ENCODE measurements at places on chromosomes 1 and 21.

DNA sequence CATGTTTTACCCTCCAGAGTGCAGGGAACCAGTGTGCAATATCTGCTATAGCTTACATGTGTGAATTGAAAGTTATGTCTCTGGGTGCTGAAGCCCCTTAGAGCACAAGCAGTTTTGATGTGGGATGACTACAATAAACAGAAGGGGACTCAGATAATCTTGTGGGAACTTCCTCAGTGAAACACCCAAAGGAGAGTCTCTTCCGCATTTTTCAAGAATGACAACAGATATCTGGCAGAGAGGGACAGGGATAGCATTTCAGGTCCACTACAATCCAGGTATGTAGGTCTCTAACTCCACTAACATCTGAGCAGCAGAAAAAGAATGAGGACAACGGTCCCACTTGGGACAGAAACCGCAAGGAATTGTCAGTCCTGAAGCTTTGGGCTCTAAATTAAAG is 67.6 kb upstream of the PDE4B start:
- no peak for DNase-seq

DNA sequence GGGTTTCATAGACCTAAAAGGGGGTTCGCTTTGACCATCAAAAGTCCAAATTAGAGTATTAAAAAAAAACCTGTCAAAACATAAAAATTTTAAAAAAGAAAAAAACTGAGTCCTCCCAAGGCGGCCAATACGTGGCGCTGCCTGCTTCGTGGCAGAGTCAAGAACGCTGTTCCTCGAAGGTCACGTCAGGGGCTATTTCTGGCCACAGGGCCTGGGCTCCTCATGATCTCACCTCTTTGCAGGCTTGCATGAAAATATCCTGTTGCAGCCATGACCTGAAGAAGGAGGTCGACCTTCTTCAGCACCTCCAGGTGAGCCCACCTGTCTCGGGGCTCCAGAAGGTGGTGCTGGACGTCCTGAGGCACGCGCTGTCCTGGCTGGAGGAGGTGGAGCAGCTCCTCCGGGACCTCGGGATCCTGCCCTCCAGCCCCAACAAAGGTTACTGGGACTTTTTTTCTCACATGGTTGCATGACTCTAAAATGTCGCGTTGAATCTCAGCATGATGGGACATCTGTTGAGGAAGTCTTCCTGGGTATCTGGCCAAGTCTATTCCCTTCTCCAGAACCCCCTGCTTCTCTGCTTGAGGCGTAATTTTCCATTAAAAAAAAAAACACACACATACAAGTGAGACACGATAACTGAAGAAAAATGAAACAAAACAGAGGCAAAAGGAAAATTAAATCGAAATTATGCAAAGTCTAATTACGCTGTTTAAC is 80.4 kb upstream of the EFHD2 start:
- DNase-seq: no peak

DNA sequence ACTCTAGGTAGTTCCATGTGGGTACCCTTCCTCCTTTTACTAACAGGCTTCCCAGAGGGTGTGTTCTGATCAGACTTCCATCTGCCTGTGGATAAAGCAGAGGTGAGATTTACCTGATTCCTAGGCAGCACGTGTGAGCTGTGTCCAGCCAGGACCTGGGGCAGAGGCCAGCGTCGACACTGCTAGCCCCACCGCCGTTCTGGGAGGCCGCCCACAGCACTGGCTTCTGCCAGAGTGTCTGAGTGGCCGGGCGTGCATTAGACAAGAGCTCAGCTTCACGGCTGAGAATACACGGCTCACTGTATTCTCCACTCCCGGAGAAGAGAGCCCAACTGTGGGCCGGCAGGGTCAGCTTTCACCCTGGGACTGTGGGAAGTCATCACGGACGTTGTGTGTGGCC is 82.5 kb downstream of the PRDM16 start:
- DNase-seq: no peak

DNA sequence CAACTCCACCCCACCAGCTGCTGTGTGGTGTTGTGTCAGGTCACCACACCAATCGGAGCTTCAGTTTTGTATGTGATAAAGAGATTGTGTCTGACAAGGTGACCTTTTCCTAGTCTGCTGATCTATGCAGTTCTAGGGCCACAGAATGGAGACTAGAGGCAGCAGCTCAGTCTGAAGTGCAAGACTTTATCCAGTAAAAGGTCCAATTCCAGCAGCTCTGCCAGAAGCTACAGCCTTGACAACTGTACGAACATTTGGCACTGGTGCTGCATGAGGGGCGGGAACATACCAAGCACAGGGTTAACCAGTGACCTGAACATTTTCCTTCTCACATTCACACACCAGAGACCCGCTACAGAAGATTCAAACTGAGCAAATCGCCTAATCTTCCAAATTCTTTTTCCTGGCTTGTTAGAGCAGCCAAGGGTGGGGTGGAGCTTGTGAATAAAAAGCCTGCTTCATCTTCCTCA is 9.3 kb downstream of the FMO1 start:
- no peak for DNase-seq

DNA sequence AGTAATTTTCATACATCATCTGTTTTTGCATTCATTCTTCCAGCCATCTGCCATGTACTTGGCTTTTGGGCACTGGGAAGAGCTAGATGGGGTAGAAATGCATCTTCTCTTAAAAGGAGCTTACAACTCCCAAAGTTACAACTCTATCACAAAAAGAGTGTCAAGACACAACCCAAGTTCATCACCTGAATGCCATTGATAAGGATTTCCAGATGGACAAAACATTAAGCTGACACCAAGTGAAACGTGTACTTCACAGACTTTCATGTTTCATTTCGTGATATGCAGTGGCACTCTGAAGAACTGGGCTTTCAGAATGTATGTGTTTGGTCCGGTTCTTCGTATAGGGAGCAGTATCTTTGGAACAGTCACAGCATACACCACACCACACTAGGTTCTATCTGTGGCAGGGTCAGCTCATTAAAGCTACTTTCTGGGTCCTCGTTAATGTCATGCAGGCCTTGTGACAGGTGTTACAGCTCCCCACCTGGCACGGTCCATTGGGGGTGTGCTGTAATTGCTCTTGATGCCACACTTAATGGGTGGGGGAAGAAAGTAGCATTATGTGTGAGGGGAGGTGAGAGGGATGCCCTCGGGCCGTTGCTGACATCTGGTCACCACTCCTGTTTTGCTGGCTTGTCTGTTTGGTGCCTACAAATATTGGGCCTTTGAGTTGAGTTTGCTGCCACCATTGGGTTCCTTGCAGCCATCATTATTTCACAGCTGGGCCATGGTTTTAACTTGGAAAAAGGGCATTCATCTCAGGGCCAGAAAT is 164.9 kb downstream of the NFIA start:
- no peak for DNase-seq

GRCh38 chr1:76343356-76343755 is 268.8 kb downstream of the ST6GALNAC3 start:
- DNase-seq: no peak

DNA sequence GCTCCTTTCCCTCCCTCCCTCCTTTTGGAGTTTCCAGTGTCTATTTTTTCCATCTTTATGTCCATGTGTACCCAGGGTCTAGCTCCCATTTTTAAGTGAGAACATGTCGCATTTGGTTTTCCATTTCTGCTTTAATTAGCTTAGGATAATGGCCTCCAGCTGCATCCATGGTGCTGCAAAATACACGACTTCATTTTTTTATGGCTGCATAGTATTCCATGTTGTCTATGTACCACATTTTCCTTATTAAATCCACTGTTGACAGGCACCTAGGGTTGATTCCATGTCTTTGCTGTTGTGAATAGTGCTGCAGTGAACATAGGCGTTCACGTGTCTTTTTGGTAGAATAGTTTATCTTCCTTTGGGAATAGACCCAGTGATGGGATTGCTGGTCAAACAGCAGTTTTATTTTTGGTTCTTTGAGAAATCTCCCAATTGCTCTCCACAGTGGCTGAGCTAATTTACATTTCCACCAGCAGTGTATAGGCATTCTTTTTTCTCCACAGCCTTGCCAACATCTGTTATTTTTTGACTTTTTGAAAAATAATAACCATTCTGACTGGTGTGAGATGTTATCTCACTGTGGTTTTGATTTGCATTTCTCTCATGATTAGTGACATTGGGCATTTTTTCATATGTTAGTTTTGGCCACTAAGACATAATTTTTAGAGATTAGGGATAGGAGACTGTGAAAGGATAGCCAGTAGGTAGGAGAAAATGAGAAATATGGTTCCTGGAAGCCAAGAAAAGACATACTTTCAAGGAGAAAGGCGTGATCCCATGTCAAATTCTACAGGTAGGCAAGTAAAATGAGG is 50.4 kb downstream of the ADAMTS1 start:
- no peak for DNase-seq

- no peak for DNase-seq
Observed at GRCh38 chr1:194644528-194644927, 1458.1 kb upstream of the B3GALT2 start.

GRCh38 chr1:26468911-26469310 is 3.3 kb upstream of the HMGN2 start:
- DNase-seq: peak; percentile 51

GRCh38 chr1:204880906-204881305 is 10.2 kb downstream of the NFASC start:
- DNase-seq: no peak

DNA sequence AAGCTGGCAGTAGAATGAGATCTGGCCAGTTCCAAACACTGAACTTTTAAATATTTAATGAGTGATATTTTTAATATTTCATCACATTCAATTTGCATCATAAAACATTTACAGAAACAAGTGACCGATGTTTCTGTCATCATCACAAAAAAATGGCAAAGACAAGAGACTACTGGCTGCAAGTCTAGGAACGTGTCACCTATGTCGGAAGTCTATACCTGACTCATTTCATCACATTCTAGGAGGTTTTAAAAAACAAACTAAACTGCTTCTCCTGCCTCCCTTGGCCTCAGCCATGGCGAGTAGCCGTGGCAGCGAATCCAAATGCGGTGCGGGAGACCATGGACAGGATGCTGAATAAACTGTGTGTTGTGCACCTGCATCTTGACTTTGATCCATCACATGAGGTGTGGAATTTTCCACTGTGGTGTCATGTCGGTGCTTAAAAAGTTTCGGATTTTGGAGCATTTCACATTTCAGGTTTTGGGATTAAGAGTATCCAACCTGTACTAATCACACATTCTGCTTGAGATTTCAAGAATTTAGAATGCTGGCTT is 43.1 kb downstream of the CLSTN1 start:
- DNase-seq: no peak

GRCh38 chr1:83746234-83746633 is 252.7 kb downstream of the TTLL7 start:
- DNase-seq: no peak

GRCh38 chr1:212457740-212458338 is 25.1 kb downstream of the NENF start:
- DNase-seq: peak; percentile 12

DNA sequence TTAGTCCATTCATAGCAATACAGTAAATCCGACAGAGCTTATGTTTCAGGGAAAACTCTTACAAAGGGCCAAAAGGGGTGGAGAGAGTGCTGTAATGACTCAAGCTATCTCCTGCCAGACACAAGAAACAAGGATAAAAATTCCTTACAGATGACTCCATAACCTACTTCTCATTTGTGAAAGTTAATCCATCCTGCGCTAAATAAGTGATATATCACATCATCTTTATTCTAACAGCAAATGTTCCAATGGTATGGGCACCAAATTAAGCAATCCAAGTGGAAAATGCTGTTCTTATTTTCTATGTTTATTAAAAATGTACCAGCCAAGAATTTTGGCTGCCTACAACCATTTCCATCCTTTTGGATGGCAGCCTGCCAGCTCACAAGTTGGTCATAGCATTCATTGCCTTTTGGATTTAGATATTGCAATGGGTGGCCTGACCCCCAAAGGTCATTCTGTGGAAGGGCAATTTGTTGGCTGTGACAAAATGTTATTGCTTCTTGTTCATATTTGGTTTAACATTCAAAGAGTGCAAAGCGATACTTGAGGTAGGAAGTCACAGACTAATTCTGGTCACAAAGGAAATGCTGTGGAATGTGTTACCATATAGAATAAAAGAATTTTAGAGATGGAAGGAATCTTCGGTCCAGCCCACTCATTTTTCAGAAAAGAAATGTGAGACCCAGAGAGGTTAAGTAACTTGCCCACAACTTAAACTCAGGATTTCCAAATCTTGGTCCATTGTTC is 2.8 kb upstream of the ENAH start:
- DNase-seq: peak; percentile 20

DNA sequence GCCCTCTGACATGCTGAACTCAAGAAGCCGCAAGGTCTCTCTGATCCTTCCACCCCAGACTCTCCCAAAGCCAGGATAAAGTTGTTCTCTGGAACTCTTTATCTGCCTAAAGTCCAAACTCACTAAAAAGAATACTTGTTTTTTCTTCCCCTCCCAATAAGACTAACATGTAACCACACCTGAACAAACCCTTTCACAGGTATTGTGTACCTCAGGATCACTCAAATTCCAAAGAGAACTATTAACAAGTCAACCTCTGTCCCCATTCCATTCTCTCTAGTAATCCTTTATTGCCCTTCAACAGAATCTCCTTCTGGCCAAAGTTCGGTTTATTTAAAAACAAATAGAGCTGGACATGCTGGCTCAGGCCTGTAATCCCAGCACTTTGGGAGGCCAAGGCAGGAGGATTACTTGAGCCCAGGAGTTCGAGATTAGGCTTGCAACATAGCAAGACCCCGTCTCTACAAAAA is 4.1 kb upstream of the TOE1 start:
- DNase-seq: no peak

- peak; percentile 57 for DNase-seq
Observed at GRCh38 chr1:155970531-155971167, 7.7 kb downstream of the ARHGEF2 start.

DNA sequence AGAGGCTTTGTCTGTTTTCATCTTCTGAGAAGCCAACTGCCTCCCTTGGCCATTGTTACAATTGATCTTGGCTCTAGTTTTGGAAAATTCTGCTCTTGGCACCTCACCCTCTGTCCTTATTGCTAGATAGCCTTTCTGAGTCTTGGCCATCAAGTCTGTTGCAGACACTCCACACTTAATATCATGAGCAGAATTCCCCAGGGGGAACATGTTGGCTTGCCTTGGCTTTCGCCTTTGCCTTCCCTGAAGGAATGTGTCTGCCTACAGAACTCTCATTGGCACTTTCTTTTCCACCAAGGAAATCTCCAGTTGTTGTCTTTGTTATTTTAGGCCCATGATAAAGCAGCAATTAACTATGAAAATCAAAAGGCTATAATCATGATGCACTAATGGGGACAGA is 42.7 kb upstream of the LDLRAP1 start:
- DNase-seq: no peak

- no peak for DNase-seq
Observed at GRCh38 chr1:202976633-202977032, 9.6 kb upstream of the CYB5R1 start.

GRCh38 chr1:99503276-99503747 is 142.6 kb upstream of the PALMD start:
- no peak for DNase-seq

DNA sequence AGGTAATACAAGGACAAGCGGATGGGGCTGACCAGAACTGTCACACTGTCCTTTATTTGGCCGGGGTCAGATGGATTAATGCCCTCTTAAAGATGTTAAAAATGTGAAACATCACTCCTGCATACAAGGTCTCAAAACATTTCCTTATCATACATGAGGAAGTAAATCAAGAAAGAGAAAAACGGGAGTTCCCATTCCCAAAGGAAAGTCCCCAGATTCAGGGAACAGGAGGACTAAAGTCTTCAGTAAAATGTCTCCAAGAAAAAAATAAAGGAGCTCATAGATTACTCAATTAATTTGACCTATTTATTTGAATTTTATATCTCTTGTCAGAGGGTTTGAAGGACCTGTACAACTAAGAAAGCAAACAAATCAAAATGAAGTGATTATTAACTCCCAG is 13.4 kb upstream of the HSD11B1 start:
- DNase-seq: no peak

GRCh38 chr1:209403921-209404320 is 179.6 kb upstream of the CAMK1G start:
- no peak for DNase-seq

- no peak for DNase-seq
Observed at GRCh38 chr1:165228676-165229075, 127.8 kb downstream of the LMX1A start.
